ENCODE measurements at places on chromosomes 7 and 10.

- DNase-seq: no peak
These were observed 307.5 kb upstream of the ANKRD30A start for GRCh38 chr10:36817898-36818297.

- DNase-seq: peak; percentile 82
These were observed 11.9 kb downstream of the RGR start for GRCh38 chr10:84256510-84257342.

DNA sequence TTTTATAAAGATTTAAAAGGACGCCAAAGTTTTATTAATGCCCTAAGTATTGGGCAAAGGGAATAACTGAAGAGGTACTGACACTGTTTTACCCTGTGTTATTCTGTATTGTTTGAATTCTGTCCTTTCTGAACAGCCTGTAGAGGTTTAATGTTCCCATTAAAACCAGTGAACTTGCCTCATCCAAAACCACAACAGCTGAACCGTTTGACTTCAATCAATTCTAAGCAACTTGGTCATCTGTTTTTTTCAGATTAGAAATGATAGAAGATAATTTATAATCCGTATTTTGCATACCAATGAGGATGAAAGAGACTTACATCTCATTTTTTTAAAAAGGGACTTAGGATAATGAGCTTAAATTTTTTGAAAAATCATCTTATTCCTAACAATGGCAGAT is 40.4 kb downstream of the HACD1 start:
- DNase-seq: no peak

- no peak for DNase-seq
These were observed 75.4 kb downstream of the FAM171A1 start for GRCh38 chr10:15295537-15296325.

DNA sequence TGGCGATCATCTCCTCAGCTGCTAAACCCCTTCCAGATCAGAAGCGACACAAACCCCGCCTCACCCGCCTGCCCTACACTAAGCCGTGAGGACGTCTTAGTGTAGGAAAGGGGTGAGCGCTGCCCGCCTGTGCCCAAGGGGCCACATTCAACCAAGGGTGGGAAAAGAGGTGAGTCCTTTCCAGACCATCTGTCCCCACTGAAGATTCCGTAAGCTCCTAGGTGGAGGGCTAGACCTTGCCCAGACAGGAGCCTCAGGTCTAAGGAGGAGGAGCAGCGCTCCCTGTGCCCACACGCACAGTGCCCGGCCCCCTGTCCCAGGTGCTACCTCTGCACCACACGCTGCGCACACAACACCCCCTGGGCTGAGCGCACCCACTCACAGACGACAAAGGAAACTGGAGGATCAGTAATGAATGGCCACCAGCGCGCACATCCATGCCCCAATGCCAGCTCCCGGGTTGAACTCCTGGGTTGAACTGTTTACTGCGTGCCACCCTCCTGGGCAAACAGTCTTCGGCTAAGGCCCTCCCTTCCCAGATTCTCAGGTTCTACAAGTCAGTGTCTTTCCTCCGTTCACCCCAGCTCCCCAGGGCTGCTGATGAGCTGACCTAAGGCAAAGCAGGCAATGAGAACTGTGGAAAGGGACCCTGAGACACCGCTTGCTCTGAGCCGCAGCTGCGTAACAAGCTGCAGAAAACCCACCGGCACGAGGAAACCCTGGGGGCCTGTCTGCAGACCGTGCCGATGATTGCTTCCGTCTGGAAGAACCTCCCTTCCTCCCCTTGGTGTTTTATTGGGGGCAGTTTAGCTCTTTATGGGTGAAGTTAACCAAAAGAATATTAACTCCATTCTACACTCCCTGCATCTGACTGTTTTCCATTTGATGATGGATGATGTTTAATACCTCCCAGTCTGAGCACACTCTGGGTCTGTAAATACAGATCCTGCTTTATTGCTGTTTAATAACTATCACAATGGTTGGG is 185.9 kb downstream of the MAD1L1 start:
- DNase-seq: no peak

GRCh38 chr10:132959559-132959961 is 17.2 kb upstream of the CFAP46 start:
- peak; percentile 4 for DNase-seq

DNA sequence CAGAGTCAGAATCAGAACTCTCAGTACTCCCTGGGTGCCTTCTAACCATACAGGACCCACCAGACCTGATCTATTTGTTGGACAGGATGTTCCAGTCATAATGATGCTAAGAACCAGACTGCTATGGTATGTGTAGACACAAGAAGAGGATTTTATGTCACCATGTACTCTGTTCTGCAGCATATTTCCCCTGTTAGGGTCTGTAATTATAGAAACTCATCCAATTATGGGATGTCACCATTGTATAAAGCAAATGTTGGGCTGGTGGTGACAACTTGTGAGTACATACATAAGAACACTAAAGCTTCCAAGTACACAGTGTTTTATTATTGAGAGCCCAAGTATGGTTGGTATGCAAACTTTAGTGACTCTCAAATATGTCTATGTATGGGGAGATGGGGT is 67.1 kb upstream of the AGBL3 start:
- no peak for DNase-seq

DNA sequence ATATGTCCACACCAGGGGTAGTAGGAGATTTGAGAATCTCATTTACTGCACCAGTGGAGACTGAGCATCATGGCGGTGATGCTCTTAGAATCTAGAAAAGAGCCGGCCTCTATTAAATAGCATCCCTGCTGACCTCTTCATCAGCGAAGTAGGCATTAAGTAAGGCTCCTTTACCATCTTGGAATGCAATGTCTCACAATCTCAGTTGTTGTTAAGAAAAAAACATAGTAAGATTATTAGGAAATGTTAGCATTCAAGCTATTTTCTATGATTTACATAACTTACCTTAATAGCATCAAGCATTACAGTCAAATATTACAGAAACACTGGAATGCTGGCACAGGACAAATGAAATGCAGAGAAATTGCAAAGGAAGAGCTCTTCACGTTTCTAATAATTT is 54.5 kb downstream of the ORC5 start:
- DNase-seq: no peak

DNA sequence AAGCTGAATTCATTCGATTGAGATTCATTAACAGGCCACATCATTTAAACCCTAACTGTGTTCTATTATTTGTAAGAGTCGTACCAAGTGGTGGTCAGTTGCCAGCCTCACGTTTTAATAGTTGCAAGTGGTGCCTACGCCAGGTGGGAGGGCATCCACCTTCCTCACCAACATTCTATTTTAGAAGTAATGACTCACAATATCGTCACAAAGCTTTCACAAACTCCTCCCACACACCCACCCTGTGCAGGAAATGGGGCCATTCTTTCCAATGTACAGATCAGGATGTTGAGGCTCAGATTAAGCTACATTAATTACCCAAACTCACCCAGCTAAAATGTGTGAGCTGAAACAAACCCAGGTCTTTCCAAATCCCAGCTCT is 77.3 kb upstream of the SAMD8 start:
- DNase-seq: no peak

DNA sequence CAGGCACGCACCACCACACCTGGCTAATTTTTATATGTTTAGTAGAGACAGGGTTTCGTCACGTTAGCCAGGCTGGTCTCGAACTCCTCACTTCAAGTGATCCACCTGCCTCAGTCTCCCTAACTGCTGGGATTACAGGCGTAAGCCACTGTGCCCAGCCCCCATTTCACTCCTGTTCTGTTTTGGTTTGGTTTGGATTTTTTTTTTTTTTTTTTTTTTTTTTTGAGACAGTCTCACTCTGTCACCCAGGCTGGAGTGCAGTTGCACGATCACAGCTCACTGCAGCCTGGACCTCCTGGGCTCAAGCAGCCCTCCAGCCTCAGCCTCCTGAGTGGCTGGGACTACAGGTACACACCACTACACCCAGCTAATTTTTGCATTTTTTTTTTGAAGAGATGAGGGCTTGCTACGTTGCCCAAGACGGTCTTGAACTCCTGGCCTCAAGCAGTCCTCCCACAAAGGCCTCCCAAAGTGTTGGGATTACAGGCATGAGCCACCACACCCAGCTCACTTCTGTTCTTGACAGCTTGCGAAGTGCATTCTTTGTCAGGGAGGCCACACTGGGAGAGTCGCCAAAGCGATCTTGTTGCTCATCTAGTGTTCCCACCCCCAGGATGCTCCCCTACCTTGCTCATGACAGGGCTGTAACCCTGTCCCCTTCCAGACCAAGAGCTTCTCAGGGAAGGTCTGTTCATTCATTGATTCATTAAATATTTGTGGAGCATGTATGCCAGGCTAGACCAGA is 229.1 kb downstream of the CUX1 start:
- DNase-seq: no peak

- no peak for DNase-seq
These were observed 491.7 kb downstream of the GRM8 start for GRCh38 chr7:126760914-126761577.

DNA sequence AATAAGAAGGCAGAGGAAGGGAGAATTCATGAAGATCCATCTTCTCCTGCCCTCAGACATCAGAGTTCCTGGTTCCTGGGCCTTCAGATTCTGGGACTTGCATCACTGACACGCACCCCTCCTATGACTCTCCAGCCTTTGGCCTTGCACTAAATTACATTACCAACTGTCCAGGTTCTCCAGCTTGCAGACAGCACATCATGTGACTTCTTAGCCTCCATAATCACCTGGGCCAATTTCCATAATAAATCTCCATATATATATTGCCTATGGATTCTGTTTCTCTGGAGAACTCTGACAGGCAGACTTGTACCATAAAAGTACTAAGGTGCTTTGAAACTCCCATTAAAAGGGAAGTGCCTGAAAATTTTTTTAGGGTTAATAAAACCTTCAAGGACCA is 23.2 kb downstream of the RSU1 start:
- DNase-seq: no peak

DNA sequence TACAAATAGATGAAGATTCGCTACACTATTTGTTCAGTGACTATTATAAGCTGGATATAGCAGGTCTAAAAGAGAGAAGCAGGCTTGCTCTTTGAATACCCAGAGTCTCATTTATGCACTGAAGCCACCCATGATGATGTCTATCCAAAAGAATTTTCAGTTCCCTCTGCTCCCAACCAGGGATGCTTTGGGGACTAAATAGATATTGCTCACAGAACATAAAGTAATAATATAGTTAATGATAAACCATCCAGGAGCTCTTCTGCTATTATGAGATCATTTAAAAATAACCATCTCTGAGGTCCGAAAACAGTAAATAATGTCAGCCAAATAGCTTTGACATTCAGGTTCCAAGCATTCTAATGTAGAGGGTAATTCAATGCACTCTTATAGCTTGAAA is 875.4 kb downstream of the SORCS3 start:
- no peak for DNase-seq

- no peak for DNase-seq
These were observed 1.3 kb downstream of the C10orf95 start for GRCh38 chr10:102450124-102450373.

DNA sequence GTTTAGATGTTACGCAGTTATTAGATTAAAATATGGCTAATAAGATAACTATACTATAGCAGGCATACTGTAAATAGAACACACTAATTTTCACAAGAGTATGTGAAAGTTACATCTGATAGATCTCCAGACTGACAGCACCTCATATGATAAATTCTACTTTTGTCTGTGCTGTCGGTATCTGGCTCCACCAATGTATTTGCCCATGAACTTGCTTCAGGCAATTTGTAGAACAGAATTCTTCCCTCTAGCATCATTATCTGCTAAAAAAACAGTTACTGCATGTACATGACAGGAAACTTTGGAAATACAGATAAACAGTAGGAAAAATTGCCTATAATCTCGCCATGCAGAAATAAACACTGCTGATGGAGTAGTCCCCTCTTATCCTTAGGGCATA is 137.7 kb downstream of the WNT2 start:
- DNase-seq: no peak

DNA sequence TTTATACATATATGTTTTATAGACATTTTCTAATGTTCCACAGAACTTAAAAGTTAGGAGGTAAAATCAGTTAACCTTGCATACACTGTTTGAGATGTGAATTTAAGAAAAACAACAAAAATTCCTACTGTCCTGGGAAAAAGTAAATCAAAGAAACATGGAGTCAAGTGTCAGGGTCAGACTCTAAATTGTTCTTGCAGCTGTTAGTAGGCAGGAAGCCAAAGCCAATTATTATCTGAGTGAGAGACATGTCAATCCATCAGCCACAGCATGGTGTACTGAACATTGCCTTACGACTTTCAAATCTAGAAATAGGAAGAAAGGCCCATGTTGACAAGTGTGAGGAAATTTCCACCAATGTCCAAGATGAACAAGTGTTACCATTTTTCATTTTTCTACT is 461.2 kb upstream of the MBL2 start:
- DNase-seq: no peak

GRCh38 chr10:80921032-80921431 is 383.3 kb downstream of the SH2D4B start:
- DNase-seq: no peak

DNA sequence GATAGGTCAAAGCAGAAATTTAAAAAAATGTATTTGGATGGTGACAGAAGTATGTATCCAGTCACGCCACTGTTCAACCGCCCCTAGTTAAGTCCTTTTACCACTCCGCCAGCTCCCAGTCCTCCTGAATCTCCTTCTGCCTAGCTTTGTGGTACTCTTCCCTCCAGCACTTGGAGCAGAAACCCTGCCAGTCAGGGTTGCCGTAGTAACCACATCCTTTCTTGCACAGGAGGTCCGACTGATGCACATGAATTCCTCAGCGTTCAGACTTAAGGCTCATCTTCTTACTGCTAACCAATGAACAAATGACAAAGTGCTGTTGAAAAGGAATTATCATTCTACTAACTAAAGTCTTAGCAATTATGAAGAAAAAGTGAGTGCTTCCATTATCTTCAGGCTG is 175.3 kb upstream of the KCTD7 start:
- no peak for DNase-seq

- DNase-seq: no peak
These were observed 548.3 kb downstream of the SORCS3 start for GRCh38 chr10:105189463-105189800.
